ENCODE measurements at places on chromosomes 4 and X.

- DNase-seq, result no peak
Observed at GRCh38 chrX:132692066-132692465, 203.2 kb upstream of the MBNL3 start.

DNA sequence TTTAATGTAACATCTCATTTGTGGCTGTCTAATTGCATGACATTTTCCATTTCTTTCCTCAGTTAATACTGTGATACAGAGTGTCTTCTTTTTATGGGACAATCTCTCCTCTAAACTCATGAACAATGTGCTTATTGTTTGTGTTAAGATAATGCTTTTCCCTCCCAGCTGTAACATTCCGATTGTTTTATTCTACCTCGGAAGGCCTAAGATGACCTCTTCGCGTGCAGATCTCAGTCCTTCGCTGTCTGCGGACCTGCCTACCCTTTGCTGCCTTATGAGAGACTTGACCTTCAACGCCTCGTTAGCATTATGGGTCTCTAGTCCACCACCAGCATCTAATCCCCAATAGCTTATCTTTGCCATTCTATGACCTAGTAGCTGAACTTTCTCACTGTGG, 29.8 kb upstream of the ZFP42 start:
- no peak for DNase-seq

DNA sequence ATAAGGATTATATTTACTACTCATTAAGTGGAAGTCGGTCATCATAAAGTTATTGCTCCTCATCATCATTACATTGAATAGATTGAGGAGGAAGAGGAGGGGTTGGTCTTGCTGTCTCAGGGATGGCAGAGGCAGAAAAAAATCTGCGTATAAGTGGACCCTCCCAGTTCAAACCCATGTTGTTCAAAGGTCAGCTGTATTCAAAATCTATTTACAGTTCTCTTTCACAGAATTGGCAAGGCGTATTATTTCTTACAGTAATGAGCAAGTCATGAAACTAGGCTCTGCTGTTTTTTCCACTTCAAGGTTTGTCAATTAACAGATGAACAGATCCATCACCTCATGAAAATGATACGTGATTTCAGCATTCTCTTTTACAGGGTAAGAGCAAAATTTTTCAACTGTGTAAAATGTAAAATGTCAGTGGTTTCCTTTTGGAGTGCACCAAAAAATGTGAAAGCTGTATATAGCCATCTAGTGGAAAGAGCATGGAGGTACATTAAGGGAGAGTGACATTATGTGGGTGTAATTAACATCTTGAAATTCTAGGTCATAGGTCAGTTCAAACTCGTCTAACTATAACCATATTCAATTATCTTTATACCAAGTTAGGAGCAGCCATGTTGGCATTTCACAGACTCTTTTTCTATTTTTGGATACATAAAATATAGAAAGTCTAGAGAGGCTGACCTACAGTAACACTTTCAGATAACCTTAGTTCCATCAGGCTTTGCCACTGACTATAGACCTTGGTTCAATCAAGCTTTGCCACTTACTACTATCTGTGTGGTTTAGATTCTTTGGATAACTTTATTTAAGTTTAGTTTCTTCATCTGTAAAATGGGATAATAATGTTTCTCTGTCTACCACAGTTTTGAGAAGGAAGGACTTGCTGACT, 30.1 kb downstream of the NEIL3 start:
- no peak for DNase-seq

- no peak for DNase-seq
Observed at GRCh38 chr4:89992744-89993143, 98.1 kb downstream of the MMRN1 start.

DNA sequence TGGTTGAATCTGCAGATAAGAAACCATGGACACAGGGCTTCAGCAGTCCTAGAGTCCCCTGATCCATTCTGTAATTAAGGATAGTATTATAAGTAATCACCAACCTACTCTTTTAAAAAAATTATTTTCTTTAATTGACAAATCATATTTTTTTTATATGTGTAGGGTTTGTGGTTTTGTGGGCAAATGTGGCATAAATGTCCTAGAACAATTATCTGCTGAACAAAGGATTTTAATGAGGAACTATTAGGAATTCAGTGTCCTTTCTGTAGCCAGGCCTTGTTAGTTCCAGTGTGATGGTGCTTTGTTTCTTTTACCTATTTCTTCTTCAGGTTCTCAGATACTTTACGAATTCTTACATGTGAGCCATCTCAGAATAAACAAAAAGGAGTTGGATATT, 32.4 kb downstream of the PRIMPOL start:
- DNase-seq, result no peak

DNA sequence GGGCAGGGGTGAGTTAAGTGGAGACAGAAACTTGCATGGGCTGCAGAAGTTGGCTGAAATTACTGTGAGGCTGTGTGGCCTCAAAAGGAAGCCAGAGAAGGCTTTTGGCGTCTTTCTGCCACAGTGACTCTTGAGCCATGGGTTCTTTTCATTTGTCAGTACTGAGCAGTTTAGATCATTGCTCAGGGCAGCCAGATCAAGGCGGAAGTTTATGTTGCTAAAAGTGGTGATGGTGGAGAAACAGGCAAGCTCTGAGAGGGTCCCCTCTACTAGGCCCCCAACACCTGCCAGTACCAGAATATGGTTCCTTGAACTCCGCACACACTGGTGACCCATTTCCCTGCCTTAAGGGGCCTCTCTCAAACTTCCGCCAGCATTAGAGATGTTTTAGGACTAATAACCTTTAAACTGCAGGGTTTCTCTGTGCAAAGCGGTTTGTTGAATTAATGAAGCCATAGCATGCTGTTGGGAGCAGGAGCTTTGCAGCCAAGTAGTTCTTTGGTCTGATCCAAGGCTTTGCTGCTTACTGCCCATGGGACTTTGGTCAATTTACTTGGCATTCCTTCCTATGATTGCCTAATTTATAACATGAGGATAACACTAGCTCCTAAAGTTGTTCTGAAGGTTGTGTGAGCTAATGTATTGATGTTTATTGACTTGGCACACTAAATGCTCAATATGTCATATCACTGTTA, 34.5 kb downstream of the RNF175 start:
- no peak for DNase-seq

- DNase-seq, result no peak
Observed at GRCh38 chrX:1213971-1214370, 1.5 kb upstream of the CRLF2 start.

- DNase-seq, result no peak
Observed at GRCh38 chr4:74501579-74501978, 56.6 kb downstream of the AREG start.

DNA sequence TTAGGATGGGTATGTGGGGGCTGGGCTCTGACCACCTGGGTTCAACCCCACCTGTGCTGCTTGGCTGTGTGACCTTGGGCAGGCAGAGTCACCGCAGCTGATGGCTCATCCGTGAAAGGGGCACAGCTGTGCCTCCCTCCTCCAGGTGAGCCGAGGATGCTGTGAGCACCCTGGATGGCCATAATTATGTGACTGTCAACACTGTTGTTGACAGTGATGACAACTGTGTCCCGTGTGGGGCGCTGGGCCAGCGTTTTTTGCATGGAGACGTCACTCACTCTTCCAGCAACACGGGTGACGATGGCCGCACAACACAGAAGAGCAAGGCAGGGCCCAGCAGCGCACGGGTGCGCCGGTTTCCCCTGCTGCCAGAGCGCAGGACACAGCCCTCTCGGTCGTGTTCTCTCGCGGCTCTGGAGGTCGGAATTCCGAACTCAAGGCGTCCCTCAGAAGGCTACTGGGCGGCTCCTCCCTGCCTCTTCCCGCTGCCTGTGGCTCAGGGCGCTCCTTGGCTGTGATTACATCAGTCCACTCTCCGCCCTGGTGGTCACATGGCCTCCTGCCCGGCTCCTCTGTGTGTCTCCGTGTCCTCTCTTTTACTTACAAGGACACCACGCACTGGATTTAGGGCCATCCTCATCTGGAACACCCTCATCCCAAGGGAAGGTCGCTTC, 1.3 kb downstream of the SH3TC1 start:
- DNase-seq, result no peak

DNA sequence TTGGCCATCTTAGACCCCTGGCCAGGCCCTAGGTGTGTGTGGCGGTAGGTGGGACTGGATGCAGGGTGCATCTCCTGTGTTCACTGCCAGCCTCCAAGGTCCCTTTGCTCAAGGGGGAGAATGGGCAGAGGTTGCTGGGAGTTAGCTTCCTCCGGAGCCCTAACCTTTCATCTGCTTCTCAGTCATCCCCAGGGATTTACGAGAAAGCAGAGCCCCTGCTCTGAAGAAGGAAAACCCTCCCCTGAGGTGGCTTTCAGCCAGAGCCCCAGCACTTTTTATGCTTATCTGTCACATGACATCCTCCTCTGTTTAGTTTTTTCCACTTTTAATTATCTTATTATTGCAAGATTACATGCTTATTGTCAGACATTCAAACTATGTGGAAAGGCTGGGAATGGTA, 44.9 kb upstream of the DDX3X start:
- no peak for DNase-seq

DNA sequence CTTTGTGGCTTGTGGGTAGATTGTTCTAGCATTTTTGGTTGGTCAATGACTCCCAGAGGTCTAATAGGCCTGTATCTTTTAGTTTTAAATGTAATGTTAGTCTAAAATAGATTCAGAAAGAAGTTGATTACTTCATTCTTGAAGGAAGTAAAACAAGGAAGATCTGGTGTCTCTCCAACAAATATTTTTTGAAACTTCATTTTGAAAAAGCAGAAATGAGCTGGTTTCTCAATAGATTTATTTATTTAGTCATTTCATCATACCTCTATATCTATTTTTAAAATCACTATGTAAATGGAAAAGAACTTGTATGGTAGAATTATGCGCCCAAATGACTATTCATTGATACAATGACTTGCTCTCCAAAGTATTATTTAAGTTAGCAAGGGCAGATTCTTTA, 7.2 kb downstream of the HTR2C start:
- DNase-seq, result no peak

GRCh38 chrX:65928522-65928921, 111.4 kb downstream of the VSIG4 start:
- no peak for DNase-seq

DNA sequence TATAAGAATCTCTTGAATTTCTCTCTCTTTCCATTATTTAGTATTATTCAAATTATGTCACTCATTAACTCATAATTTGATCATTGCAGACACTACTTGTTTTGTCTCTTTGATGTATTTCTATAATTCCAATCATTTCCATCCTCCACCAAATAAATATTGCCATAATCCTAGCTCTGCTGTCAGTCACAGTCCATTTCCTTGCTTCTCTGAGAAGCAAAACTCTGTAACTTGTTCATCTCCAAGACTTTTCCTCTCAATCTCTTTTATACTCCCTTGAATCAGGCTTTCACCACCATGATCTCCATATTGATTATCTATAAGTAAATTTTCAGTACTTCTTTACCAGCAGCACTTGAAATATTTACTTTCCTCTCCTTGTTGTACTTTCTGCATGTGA, 135.9 kb downstream of the SCLT1 start:
- no peak for DNase-seq

DNA sequence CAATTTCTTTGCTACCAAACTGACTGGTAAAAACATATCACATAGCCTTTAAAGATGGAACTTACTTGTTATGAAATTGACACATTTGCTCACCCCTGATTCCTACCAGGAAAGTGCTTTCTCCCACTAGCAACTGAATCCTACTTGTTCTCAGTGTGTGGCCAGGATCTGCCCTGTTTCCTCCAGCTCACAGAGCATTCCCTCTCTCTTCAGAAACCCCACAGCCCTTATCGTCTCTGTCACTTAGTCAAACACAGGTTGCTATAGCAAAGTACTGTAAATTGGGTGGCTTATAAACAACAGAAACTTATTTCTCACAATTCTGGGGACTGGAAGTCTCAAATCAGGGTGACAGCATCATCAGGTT, 265.2 kb upstream of the BOD1L1 start:
- DNase-seq, result no peak

DNA sequence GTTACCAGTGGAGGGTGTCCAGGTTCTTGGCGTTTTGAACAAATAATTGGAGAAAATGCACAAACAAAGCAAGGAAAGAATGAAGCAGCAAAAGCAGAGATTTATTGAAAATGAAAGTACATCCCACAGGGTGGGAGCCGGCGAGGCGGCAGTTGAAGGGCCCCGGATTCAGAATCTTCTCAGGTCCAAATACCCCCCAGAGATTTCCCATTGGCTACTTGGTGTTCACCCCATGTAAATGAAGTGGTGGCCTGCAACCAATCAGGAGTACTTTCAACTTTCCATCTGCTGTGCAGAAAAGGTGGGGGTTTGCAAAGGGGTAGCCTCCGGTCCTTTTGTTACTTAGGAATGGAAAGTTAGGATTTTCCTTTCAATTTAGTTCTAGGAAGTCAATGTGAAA, 1447.0 kb downstream of the C4orf33 start:
- no peak for DNase-seq

DNA sequence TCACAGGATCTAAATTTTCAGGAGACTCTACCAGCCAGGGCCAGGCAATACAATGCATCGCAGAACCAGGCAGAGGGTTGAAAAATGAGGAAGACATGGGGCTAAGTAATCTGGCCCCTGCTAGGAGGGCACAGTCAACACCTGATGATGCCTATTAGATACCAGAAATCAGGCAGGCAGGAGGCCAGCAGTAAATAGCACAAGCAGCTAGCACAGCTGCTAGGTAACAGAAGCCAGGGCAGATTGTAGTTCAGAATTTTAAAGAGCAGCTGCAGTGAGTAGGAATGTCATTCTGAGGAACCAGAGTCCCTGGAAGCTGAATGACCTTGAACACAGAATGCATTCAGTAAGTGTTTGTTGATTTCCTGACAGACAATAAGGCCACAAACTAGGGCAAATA, 38.8 kb upstream of the TRPC5OS start:
- no peak for DNase-seq

DNA sequence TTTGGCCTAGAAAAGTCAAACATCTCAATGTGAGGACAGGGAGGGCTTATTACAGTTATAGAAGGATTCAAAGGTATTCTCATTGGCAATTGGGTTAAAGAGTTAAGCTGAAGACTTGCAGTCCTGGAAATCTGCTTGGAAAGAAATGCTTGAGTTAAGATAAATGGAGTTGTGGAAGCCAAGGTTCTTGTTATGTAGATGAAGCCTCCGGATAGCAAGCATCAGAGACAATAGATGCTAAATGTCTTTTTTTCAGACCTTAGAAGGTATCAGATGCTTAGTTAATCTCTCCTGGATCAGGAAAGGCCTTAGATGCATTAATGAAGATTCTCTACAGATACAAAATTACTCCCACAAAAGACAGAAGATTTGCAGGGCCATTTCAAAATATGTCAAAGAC, 299.3 kb downstream of the CFAP47 start:
- DNase-seq, result no peak

- DNase-seq, result no peak
Observed at GRCh38 chrX:703466-703865, 72.9 kb downstream of the SHOX start.

GRCh38 chr4:1299301-1299860, 9.7 kb downstream of the MAEA start:
- no peak for DNase-seq
